Brain (organoid and tissue), 16 donors: ENCODE measurements at places on chromosomes 1 and 21. TPM values are rescaled to one million over a fixed set of nuclear protein-coding genes. Genes with fewer than 3 reads are reported as not detected.

- peak; percentile 27 for DNase-seq
These were observed at the start of gene DIRAS3 for GRCh38 chr1:68049941-68050878. Gene DIRAS3, minus strand, starts transcription at chr1:68050627. Its CDS starts 3,330 bp downstream, at chr1:68047297.

ADIPOR1 gene
- polyA plus RNA-seq = 139 TPM

- DNase-seq = peak; percentile 76
These were observed 43.8 kb upstream of the KCTD3 start for GRCh38 chr1:215523128-215523861.

NCMAP gene
- 0.10 TPM for polyA plus RNA-seq

DNA sequence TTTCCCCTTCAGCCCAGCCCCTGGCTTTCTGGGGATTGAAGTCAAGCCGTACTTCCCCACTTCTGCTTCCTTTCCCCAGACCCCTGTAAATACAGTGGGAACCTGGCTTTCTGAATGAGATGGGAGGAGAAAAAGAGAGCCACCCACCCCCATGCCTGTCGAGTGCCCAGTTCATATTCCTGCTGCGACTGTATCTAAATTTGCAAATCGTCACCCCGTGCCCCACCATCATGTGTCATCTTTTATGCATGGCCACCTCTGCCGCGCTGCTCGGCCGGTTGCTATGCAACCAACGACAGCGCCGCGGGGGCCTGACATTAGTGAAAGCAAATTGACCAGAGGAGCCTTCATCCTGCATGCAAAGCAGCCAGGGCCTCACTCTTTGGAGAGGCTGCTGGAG, 143.0 kb downstream of the ELAVL4 start:
- peak; percentile 78 for DNase-seq

DNA sequence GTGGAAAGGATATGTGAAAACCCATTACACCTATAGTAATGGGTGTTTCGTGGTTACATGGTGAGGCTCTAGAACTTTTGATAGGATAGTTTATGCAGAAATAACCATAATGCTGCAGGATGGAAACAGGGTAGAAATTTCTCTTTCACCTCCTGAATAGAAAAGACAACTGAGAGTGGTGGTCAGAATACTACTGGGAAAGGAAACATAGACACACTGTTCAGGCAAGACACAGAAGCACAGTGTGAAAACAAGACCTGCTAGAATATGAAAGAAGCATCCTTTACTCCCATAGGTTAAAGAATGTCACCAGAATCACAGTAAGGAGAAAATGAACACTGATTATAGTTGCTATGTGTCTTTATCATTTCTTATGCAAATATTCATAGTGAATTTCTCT, 496.6 kb downstream of the DPYD start:
- DNase-seq = no peak

DNA sequence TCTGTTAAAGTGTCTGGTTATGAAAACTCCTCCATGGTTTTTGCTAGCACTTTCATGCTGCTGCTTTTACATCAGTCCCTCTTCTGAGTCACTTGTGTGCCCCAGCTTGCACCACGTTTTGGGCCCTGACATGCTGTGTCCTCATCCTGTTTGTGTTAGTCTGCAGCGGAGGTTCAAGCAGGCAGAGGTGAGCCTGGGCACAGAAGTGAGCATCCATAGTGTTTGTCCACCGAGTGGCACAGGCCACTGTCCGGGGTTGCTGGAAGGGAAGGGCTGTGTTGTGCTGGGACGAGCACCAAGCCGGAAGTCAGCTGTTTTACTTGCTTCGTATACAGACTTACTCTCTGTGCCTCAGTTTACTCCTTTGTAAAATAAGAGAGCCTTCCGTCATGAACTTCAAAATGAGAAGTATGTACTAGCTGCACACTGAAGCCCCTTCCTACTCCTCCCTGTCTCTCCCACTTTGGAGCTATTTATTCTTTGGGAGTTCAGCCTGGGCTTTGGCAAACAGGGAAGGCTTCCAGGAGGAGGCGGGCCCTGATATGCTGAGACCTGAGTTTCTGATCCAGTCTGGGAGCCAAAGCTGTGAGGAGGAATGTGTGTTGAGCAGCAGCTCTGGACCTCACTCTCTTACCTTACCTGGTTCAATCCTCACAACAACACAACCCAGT, 10.7 kb upstream of the LAPTM5 start:
- no peak for DNase-seq

- peak; percentile 23 for DNase-seq
These were observed 3.0 kb downstream of the GPN2 start for GRCh38 chr1:26887125-26887524.

DNA sequence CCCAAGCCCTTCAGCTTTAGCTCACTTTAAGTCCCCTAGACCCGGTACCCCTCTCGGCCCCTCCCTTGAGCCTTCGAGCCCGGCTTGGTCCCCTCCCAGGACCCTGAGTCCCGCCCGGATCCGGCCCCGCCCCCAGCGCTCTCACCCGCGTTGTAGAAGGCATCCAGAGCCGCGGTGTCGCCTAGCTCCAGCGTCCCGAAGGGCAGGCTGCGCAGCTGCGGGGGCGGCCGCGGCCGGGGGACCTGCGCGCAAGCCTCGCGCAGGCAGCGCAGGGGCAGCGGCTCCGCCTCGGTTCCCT, 699 bp downstream of the MAP3K6 start:
- peak; percentile 74 for DNase-seq

- DNase-seq = no peak
These were observed 2.7 kb upstream of the MGST3 start for GRCh38 chr1:165628147-165628822.

GRCh38 chr1:220789532-220790147, 2.9 kb downstream of the MTARC1 start:
- no peak for DNase-seq

GRCh38 chr21:27646691-27647090, 679.8 kb upstream of the ADAMTS5 start:
- no peak for DNase-seq
